Gastrocnemius medialis (tissue), 4 donors: ENCODE measurements at places on chromosomes 11 and 22. TPM values are rescaled to one million over a fixed set of nuclear protein-coding genes. Genes with fewer than 3 reads are reported as not detected.

DNA sequence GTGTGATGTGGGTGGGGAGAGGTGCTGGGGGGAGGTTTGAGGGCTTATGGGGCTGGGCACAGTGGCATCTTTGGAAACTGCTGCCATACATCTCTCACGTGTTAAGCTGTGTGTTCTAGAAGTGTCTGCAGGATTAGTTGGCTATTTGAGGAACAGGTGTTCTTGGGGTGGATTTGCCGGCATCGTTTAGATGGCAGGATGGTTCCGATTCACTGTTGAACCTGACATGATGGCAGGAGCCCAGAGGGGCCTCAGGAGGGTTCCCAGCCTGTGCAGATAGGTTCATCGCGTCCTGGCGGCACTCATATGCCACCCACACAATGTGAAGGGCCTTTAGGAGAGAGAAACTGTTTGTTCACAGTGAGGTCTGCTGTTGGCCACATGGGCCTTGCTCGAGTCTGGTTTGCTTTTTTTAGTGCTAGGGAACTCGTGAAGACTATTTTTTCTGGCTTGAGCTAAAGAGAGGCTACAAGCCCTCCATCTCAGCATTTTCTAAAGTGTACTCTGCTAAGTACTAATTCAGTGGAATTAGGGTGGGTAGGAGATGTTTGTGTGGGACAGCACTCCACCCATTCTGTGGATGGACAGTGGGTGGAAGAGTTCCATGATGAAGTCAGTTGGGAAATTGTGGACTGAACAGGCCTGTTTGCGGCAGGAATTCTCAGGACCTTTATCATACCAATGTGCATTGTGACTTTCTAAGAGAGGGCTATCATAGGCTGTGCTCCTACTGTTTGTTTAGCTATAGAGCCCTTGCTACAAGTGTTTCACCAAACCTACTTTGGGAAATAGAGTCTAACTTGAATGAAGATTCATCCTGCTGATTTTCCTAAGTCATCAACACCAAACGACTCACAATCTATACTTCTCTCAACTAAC lies 55.4 kb upstream of the PLET1 start:
- H3K27me3 ChIP-seq: no peaks in the 10 kb centered on the region
- H3K4me3 ChIP-seq: no peak overlapping the region
- peaks cover 10% of the 10 kb centered on the region for H3K4me1 ChIP-seq
- H3K27ac ChIP-seq: no peak overlapping the region
- no peak for DNase-seq
- H3K36me3 ChIP-seq: no peaks in the 10 kb centered on the region

DNA sequence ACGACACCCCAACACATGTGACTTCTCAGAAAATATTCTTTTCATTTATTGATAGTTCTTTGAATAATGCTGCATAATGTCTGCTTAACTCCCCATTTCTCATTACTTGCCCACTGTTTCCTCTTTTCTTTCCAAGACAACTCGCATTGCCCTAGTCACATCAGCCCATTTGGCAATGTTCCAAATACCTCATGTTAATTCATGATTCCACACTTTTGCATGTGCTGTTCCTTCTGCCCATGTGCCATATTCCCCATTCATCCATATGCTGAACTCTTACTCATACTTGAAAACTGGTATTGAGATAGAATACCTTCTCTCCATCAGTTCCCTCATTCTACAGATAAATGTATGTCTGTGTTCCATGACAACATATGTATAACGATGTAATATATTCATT lies 993.7 kb downstream of the OPCML start:
- no peaks in the 10 kb centered on the region for H3K36me3 ChIP-seq
- DNase-seq: no peak
- H3K4me3 ChIP-seq: no peak overlapping the region
- no peak overlapping the region for H3K27ac ChIP-seq

DNA sequence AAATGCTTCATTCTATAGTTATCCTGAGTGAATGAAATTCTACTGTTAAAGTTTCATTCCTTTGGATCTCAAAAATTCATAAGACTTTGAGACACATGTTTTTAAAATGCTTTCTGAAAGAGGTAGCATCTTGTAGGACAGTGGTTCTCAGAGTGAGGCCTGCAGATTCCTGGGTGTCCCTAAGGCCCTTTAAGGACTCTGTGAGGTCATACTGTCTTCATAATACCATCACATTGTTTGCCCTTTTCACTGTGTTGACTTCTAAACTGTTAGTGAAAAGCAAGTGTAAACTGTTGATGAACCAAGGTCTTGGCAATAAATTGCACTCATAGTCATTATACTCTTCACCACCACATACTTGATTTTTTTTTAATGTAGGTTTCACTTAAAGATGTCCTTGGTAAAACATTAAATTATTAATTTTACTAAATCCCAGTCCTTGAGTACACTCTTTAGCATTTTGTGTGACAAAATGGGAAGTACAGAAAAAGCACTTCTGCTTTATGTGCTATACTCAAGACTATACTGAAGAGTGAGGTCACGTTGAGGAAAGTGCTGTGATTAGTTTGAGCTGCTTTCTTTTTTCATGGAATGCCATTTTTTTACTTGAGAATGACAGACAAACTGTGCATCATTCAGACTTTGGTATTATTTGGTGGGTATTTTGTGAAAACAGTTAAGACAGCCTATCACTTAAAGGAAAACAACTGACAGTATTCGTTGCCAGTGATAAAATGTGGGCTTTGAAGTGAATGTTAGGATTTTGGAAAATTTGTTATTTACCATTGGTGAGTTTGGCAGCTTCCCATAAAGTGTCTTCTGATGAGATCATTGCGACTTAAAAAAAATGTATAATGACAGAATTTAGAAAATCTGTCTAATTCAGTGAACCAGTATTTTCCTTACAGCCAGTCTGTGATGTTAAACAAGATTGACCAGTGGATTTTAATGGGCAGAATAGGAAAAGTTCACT lies 61.1 kb downstream of the SPECC1L start:
- no peak overlapping the region for H3K27ac ChIP-seq
- no peaks in the 10 kb centered on the region for H3K4me1 ChIP-seq
- H3K4me3 ChIP-seq: no peak overlapping the region
- H3K27me3 ChIP-seq: no peaks in the 10 kb centered on the region

GRCh38 chr11:105202422-105202821 lies 62.9 kb upstream of the CARD18 start:
- H3K4me3 ChIP-seq: no peak overlapping the region
- DNase-seq: no peak
- no peaks in the 10 kb centered on the region for H3K4me1 ChIP-seq
- no peaks in the 10 kb centered on the region for H3K27me3 ChIP-seq

DNA sequence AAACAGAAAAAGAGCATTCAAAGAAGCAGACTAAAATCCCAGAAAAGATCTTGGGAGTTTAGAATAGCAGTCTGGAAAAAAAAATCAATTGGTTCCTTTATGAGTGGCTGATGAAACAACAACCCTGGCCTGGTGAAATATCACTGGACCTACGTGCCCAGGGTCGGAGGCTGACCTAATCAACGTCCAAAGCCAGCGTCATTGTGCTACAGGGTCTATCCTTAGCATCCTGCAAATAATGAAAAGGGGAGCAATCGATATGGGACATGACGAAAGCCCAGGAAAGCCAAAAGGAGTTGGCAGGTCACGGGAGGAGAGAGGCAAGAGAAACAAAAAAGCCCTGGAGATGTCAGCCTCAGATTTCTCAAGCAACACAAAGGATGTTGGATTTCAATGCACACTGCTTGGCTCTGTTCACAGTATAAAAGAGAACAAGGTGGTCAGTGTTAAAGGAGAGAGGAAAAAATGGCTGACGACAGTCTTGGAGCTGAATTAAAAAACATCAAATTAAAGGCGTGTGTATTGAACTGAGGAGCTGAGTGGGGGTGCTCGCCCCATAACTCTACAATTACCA lies 148.8 kb downstream of the BLID start:
- peaks cover 13% of the 10 kb centered on the region for H3K4me1 ChIP-seq
- H3K27ac ChIP-seq: no peak overlapping the region
- no peak for DNase-seq

- no peak for DNase-seq
- no peak overlapping the region for H3K27ac ChIP-seq
- H3K36me3 ChIP-seq: no peaks in the 10 kb centered on the region
- no peaks in the 10 kb centered on the region for H3K27me3 ChIP-seq
- no peaks in the 10 kb centered on the region for H3K4me1 ChIP-seq
Measured at GRCh38 chr11:7275133-7275532, 23.4 kb downstream of the SYT9 start.

DNA sequence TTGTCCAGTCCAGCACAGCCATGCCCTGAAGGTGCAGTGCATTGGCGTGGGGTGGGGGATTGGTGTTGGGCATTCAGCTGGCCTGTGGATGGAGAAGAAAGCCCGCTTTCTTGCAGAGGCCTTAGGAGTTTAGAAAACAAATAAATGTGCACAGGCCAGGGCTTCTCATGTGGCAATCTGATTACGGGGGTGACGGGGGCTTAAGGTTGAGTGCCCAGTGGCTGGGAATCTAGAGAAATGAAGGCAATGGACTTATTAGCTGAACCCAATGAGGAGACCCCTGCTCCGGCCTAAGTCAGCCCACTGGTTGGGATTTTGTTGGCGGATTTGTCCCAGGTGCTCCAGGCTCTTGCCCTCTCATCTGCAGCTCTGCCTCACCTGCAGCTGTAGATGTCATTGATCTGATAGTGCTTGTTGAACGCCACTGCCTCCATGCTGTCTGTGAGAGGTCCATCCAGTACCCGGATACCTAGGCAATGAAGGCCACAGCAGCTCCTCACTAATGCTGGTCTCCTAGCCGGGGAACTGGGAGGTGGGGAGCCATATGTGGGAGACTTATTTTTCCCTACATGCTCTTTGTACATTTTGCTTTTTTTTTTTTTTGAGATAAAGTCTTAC lies 6.2 kb downstream of the PCSK7 start:
- H3K4me1 ChIP-seq: peaks cover 36% of the 10 kb centered on the region
- H3K27me3 ChIP-seq: no peaks in the 10 kb centered on the region
- H3K36me3 ChIP-seq: no peaks in the 10 kb centered on the region
- DNase-seq: no peak
- no peak overlapping the region for H3K27ac ChIP-seq

- no peaks in the 10 kb centered on the region for H3K27me3 ChIP-seq
- no peak overlapping the region for H3K27ac ChIP-seq
- no peak overlapping the region for H3K4me3 ChIP-seq
- no peak for DNase-seq
- H3K4me1 ChIP-seq: peaks cover 3% of the 10 kb centered on the region
Measured at GRCh38 chr11:36033082-36033751, 89.4 kb downstream of the LDLRAD3 start.

DNA sequence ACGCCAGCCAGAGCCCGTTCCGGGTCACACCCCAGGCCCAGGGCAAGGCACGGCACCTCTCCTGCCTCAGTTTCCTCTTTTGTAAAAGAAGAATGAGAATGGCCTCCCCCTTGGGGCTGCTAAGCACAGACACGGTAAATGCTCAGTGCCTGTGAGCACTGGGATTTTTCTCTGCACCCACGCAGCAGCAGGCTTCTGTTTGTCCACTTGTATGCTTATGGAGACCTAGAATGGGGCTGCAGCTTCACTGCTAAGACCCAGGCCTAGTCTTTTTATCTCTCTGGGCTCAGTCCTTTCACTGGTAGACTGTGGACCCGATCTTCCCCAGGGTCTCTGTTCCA lies 1327.9 kb downstream of the TBC1D22A start:
- H3K27me3 ChIP-seq: no peaks in the 10 kb centered on the region
- no peak for DNase-seq
- H3K4me1 ChIP-seq: no peaks in the 10 kb centered on the region
- H3K27ac ChIP-seq: no peak overlapping the region
- H3K4me3 ChIP-seq: no peak overlapping the region
- no peaks in the 10 kb centered on the region for H3K36me3 ChIP-seq

DNA sequence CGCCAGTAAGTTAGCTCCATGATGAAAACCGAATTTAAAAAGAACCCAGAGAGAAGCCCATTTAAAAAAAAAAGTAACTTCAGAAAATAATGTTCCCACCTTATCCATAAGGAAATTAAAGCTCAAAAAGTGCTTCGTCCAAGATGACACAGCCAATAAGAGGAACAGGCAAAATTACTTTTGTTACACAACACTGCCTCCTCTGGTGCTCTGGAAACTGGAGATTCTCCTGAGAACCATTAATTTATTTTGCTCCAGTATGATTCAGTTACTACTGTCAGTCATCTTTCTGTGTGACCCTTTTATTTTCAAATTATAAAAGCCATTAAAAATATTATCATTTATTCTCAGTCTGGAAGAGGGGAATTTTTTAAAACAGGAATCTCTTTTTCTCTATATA lies 2.0 kb downstream of the IFT27 start:
- no peaks in the 10 kb centered on the region for H3K27me3 ChIP-seq
- H3K27ac ChIP-seq: no peak overlapping the region
- H3K36me3 ChIP-seq: no peaks in the 10 kb centered on the region
- H3K4me3 ChIP-seq: no peak overlapping the region

- no peaks in the 10 kb centered on the region for H3K27me3 ChIP-seq
- no peak for DNase-seq
- no peaks in the 10 kb centered on the region for H3K36me3 ChIP-seq
- no peak overlapping the region for H3K4me3 ChIP-seq
- H3K4me1 ChIP-seq: no peaks in the 10 kb centered on the region
- no peak overlapping the region for H3K27ac ChIP-seq
Measured at GRCh38 chr11:120738516-120739046, 227.0 kb downstream of the GRIK4 start.

GRCh38 chr22:33792832-33793231 lies 127.4 kb downstream of the LARGE1 start:
- H3K27me3 ChIP-seq: no peaks in the 10 kb centered on the region
- H3K36me3 ChIP-seq: no peaks in the 10 kb centered on the region
- no peak for DNase-seq
- H3K4me3 ChIP-seq: no peak overlapping the region

DNA sequence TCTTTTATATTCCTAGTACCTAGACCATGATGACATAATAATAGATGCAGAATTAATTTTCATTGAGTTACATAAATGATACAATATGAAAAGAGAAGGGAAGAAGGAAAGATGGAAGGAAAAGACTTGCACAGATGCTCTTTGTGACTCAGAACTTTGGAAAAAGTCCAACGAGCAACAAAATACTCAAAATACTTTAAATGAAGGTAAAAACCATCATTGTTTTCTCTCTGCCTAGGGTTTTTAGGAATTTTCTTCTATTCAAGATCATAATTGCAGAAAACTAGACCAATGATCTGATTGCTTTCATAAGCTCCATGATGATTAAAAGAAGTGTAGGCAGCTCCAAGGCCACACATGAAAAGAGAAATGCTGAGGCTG lies 276.9 kb downstream of the KIRREL3 start:
- H3K36me3 ChIP-seq: no peaks in the 10 kb centered on the region
- H3K4me1 ChIP-seq: no peaks in the 10 kb centered on the region
- DNase-seq: no peak
- H3K27ac ChIP-seq: no peak overlapping the region
- no peaks in the 10 kb centered on the region for H3K27me3 ChIP-seq
- no peak overlapping the region for H3K4me3 ChIP-seq

Gene RAD9A
- total RNA-seq: 10.0 TPM

Gene CASP5
- total RNA-seq: not detected

Gene CD248
- 0.46 TPM for total RNA-seq

Gene ASCL2
- not detected for total RNA-seq

Gene UBASH3B
- 0.62 TPM for total RNA-seq

Gene MYBPC3
- not detected for total RNA-seq
